Left renal pelvis (tissue), 4 donors: ENCODE measurements at places on chromosomes 3 and 15.

- DNase-seq = no peak
These were observed 212.0 kb upstream of the TLE3 start for GRCh38 chr15:70309716-70310115.

GRCh38 chr15:87639305-87640011, 617.1 kb downstream of the NTRK3 start:
- no peak for DNase-seq

DNA sequence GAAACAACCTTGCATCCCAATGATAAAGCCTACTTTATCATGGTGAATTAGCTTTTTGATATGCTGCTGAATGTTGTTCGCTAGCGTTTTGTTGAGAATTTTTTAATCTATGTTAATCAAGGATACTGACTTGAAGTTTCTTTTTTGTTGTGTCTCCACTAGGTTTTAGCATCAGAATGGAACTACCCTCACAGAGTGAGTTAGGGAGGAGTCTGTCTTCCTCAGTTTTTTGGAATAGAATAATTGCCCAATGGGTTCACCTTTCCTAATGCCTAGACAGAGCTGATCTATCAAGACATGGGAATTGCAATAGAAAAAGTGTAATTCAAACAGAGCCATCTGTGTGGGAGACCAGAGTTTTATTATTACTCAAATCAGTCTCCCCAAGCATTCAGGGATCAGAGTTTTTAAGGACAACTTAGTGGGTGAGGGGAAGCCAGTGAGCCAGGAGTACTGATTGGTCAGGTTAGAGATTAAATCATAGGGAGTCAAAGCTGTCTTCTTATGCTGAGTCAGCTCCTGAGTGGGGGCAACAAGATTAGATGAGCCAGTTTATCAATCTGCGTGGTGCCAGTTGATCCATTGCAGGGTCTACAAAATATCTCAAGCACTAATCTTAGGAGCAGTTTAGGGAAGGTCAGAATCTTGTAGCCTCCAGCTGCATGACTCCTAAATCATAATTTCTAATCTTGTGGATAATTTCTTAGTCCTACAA, 237.4 kb upstream of the PPP2R3A start:
- no peak for DNase-seq

DNA sequence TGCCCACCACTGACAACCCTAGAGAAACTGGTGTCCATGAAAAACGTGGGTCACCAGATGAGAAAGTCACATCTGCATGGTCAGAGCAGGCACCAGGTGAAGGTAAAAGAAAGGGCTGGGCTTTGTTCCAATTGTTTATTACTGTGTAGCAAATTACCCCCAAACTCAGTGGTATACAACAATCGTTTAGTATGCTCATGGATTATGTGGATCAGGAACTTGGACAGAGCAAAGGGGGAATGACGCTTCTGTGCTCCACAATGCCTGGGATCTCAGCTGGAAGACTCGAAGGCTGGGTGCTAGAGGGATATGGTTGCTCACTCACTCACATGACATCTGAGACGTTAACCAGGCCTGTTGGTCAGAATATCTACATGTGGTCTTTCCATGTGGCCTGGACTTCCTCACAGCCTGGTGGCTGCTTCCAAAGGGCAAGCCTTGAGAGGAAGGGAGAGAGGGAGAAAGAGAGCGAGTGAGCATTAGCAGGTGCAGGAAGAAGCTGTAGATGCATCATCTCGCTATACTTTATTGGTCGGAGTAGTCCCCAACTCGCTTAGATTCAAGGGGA, 44.9 kb downstream of the LPP start:
- DNase-seq = no peak

GRCh38 chr3:186989429-186989828, 59.1 kb downstream of the ST6GAL1 start:
- DNase-seq = no peak

DNA sequence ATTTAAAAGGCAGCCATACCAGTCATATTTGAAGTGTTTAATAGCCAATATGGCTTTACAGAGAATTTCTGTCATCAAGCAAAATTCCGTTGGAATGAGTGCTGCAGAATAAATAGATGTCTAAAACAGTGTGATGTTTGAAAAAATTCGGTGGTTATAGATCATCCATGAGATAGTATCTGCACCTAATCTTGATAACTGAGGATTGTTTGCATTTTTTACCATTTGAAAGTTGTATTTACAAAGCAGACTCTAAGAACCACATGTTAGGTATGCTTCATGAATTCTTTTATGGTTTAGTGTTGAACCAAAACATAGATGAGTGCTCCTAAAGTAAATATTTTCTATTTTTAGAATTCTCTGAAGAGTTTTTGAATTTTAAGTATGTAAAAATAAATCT, 476.1 kb downstream of the NAALADL2 start:
- no peak for DNase-seq

DNA sequence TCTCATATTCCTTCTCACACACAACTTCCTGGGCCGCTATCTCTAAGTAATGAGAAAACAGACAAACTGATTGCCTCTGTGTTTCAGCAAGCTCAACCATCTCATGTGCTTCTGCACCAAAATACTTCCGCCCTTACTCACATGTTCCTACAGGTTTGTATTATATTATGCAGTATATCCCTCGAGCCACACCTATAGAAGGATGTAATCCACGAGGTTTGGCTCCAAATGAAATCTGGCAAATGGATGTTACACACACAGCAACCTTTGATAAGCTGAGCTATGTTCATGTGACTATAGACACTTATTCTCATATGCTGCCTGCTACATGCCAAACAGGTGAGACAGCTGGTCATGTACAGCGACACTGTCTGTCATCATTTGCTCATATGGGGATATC, 22.6 kb downstream of the CCRL2 start:
- DNase-seq = no peak

GRCh38 chr15:54298396-54298795, 320.2 kb downstream of the UNC13C start:
- no peak for DNase-seq
